Spinal cord (tissue), 10 donors: ENCODE measurements at places on chromosomes 12 and 14.

GRCh38 chr12:110785240-110785639, 42.5 kb upstream of the PPP1CC start:
- DNase-seq, result no peak

DNA sequence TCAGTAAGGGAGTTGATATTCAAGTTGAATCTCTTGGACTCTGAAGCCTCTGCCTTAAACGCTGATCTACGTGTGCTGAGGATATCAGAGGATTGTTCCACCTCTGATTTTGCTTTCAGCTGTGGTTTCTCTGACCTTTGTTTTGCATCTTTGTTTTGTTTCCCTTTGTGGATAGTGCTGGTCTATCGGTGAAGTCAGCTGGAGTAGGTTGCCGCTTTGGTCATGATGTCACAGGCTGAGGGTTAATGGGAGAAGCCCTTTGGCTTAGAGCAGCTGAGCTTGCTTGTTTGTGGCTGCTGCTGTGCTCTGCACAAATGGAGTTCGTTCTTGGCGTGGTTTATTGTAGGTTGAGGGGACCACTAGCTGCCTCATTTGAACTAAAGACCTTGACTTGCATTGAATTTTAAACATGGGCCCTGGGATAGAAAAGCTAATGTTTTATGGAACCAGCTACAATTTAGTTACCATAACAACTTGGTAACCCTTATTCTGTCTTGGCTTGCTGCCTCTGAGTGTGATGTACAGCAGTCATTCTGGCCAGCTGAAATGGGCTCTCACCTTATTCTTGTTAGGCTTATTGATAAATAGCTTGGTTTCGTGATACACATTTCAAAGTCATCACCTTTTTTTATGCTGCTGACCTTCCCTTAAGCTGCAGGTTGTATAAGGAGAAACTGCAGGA, 284.5 kb upstream of the E2F7 start:
- DNase-seq, result no peak

- DNase-seq, result no peak
These were observed 38.7 kb upstream of the SYCP3 start for GRCh38 chr12:101777978-101778377.

DNA sequence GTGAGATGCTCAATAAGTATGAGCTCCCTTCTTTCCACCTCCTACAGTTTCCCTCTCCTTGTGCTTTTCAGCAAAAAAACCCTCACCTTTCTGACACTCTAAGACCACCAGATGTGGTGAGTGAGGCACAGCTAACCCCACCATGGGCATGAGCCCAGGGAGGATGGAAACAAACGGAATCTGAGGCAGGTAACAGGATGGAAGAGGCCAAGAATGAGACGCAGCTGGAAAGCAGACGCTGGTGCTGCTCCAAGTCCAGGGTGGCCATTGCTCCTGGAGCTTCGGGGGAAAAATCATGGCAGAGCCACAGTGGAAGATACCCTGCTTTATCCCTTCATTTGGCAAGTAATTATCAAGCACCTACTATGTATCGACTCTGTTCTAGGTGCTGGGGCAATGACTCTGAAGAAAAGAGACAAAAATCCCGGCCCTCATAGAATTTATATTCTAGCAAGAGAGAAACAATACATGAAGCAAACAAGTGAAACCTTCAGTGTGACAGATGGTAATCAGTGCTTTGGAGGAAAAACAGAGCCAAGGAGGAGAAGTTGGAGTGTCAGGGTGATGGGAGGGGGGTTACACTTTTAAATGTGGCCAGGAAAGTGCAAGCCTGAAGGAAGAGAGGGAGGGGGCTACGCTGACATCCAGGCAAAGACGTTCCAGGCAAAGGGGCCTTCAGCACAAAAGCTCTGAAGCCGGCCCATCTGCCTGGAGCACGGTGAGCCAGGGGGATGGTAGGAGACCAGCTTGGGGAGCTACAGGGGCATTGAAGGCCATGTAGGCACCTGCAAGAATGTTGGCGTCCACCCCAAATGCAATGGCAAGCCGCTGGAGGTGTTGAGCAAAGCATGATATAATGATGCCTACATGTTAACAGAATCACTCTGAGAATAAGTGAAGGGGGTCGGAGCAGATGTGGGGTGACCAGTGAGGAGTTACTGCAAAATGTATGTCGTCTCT, 154.2 kb downstream of the DPF3 start:
- no peak for DNase-seq

GRCh38 chr12:31440586-31440985, 114.6 kb upstream of the SINHCAF start:
- DNase-seq, result no peak

GRCh38 chr14:91038439-91038838, 22.0 kb downstream of the RPS6KA5 start:
- DNase-seq, result no peak

DNA sequence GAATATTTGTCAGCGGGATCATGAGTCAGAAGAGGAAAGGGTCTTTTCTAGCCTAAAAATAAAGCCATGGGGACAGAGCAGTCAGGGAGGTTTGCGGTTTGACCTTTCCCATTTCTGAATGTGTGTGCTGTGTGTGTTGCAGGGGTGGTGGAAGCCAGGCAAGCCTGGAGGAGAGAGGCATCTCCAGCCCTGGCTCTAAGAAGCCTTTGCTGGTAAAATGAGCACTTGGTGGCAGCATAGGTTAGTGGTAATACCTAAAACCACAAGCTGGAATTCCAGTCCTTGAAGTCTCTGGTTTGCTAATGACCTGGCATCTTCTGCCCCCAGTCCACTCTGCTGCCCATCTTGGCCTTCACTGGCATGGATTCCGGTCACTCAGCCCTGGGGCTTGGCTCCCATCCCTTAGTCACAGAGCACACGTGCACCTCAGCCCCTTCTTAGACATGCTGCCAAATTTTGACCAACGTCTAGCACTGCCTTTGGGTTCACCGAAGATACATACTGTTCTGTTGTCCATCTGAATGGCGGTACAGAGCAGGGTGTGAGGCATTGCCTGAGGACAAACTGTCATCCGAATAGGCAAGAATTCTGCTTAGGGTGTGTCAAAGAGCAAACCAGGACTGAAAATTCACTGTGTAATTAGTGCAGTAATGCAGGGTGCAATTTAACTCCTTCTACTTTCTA, 52.7 kb downstream of the KCNA5 start:
- DNase-seq, result no peak

GRCh38 chr12:121513464-121514183, 67.2 kb downstream of the KDM2B start:
- no peak for DNase-seq

GRCh38 chr14:38207736-38208617, at the start of gene SSTR1:
TSS of gene SSTR1 (plus strand) at chr14:38207904. CDS start at chr14:38209390, 1,486 bp downstream.
- no peak for DNase-seq

GRCh38 chr14:81710232-81710845, 176.7 kb upstream of the SEL1L start:
- DNase-seq, result peak; percentile 92

GRCh38 chr14:55107766-55108554, 21.1 kb upstream of the LGALS3 start:
- peak; percentile 56 for DNase-seq

DNA sequence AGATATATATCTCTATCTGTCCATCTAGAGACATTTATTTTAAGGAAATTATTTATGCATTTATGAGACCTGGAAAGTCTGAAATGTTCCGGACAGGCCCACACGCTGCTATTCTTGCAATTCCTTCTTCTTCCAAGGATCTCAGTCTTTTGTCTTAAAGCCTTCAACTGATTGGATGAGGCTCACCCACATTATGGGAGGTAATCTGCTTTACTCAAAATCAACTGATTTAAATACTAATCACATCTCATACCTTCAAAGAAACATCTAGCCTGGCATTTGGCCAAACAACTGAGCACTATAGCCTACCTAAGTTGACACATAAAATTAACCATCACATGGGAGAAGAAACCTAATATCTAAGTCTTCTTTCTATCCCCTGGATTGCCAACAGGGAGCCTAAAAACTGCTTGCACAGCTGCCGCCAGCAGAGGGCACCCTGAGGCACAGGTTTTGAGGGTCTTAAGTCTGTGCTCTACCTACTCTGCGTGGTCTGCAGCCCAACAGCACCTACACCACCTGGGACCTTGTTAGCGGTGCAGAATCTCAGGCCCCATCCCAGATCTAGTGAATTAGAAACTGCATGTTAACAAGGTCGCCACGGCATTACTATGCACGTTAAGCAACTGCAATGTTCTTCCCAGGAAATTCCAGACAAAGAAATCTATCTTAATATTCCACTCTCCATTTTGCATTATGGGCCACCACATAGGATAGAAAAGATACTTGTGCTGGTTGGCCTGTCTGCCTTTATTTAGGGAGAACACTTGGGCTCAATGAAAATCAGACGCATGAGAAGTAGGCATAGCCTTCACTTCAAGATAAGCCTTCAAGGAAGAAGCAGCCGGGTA, 249.7 kb downstream of the FOXG1 start:
- no peak for DNase-seq

DNA sequence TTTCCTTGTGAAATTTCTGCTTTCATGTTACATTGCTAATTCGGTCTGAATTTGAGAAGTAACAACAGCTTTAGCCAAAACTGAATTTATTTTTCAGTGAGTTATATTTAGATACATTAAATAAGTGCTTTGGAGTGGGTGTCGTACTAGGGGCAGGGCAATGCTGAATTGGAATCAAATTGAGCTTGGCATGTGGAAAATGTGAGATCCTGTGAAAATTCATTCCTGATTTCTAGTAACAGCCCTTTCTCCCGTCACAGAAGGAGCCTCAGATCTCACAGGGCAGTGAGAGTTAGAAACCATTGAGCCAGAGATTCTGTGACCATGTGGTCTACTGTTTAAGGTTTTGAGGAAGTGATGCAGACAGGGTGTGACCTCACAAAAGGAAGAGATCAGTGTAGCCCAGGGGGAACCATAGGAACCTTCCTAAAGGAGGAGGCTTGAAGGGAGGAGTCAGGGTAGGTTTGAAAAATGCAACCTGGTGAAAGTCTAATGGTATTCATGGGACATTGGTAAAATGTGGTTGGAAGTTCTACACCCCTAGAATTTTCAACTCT, 1136.8 kb downstream of the AACS start:
- DNase-seq, result no peak

DNA sequence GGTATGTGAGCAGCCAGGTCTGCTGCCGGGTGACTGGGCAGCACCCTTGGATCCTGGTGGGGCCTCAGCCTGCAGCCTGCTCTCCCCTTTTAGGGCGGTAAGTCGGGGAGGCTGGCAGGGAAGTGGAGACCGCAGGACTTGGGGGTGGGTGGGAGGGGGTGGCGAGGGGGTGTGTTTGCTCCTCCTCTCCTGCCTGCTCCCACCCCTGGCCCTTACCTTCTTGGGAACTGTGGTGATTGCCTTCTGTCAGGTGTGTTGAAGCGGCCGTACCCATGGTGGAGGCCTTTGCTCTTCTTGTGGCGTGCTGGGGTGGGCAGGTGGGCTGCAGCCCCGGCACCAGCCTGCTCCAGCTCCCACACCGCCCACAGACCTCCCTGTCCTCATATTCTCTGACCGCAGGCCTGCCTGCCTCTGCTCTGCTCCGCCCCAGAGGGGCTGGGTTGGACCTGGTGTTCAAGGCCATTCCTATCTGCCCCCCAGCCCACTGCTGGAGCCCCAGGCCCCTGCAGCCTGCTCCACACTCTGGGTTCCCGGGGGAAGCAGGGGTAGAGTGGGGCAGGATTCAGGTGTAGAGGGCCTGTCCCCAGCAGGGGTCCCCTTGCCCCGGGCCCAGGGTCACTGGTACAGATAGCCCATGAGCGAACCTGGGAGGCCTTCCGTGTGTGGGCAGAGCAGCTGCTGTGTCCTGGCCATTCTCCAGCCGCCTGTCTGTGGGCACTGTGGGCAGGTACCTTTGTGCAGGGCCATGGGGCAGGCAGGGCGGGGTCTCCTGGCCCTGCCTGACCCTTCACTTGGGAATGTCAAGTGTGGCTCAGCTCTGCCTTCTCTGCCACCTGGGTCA, 5.2 kb downstream of the TEDC1 start:
- peak; percentile 1 for DNase-seq

GRCh38 chr12:109197327-109197726, 80.9 kb downstream of the ACACB start:
- no peak for DNase-seq

GRCh38 chr12:131380965-131381705, 329.8 kb upstream of the SFSWAP start:
- DNase-seq, result no peak
